ENCODE measurements at places on chromosomes 13 and 19.

DNA sequence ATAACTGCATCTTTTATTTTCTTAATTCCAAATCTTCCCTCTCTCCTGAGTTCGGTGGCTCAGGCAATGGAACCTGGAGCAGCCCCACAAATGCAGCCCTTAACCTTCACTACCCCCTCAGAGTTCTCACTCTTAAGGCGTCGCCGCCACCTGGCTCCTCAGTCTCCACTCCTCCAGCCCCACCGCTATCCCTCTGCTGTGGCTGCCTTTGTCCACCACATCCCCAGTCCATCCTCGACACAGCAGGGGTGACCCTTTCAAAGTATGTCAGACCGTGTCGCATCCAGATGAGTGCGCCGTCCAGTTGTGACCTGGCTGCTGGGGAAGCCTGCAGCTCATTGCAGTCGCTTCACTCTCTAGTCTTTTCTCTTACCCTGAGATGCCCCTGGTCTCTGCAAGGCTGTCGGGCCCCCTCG lies 1.0 kb downstream of the SPPL2B start:
- no peak for DNase-seq

DNA sequence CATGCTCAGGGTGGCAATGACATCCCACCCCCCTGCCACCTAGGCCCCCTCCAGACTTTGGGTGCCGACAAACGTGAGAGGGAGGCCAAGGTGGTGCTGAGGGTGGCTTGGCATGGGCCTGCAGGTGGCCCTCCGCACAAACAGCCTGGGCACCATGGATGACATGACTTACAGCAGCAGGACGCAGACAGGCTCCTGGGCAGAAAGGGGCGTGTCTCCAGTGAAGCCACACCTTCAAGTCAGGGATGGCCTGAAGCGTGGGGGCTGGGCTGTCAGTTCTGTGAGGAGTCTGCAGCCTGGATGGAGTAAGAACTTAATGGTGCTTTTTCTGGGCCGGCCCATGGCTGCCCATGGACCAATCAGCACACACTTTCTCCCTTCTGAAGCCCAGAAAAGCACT lies 25.3 kb downstream of the POMP start:
- no peak for DNase-seq

GRCh38 chr13:68050761-68051160 lies 820.6 kb upstream of the PCDH9 start:
- no peak for DNase-seq

DNA sequence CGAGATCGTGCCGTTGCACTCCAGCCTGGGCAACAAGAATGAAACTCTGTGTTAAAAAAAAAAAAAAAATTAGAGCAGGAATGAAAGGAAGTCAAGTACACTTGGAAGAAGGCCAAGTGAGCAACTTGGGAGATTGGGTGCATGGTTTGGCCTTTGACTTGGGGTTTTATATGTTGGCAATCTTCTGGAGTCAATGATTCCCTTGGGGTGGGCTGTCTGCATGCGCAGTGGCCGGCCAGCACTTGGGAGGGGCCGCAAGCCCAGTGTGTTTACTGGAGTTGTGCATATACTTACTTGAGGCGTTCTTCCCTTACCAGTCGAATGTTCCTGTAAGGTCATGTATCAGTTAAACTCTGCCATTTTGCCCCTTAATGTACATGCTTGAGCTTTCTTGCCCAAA lies 103.9 kb downstream of the FAM216B start:
- DNase-seq = no peak

- DNase-seq = no peak
These were observed 110.5 kb downstream of the NDFIP2 start for GRCh38 chr13:79591493-79591892.
